Thyroid gland (tissue), 4 donors: ENCODE measurements at places on chromosomes 1 and 21. TPM values are rescaled to one million over a fixed set of nuclear protein-coding genes. Genes with fewer than 3 reads are reported as not detected.
A peak's percentile ranks its signal among the peaks of the same experiment; 100 is the strongest.

DNA sequence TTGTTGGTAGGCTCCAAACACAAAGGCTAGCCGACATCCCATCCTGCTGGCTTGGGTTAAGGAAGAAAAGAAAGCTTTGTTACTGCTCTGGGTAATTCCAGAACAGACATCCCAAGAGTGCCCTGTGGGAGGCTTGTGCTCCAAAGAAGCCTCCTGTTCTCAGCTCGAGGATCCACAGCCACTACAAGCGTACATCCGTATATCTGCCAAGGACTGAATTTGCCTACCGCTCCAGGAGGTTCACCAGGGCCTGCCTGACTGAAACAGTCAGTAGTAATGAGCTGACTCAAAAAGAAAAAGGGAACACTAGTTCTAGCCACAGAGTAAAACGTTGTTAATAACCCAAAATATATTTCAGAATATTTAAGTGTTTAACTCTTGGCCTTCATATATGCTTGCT lies 24.8 kb upstream of the MUTYH start:
- H3K4me1 ChIP-seq, result peaks cover 9% of the 10 kb centered on the region
- H3K27ac ChIP-seq, result no peak overlapping the region
- no peak for DNase-seq
- no peak overlapping the region for H3K4me3 ChIP-seq
- H3K36me3 ChIP-seq, result no peaks in the 10 kb centered on the region

The NCMAP gene
- total RNA-seq, result 5.4 TPM

- no peak overlapping the region for H3K4me3 ChIP-seq
- H3K27ac ChIP-seq, result no peak overlapping the region
- peaks cover 31% of the 10 kb centered on the region for H3K36me3 ChIP-seq
- no peaks in the 10 kb centered on the region for H3K27me3 ChIP-seq
- no peak for DNase-seq
These were observed 29.5 kb downstream of the SZRD1 start for GRCh38 chr1:16396591-16396990.

The SYT14 gene
- total RNA-seq, result 11.0 TPM

- no peaks in the 10 kb centered on the region for H3K4me1 ChIP-seq
- H3K4me3 ChIP-seq, result no peak overlapping the region
- no peak overlapping the region for H3K27ac ChIP-seq
- DNase-seq, result no peak
- H3K27me3 ChIP-seq, result no peaks in the 10 kb centered on the region
These were observed 37.1 kb upstream of the SERPINC1 start for GRCh38 chr1:173954179-173954578.

GRCh38 chr1:171219346-171220080 lies 28.8 kb upstream of the FMO1 start:
- H3K4me1 ChIP-seq, result no peaks in the 10 kb centered on the region
- no peak for DNase-seq
- no peaks in the 10 kb centered on the region for H3K36me3 ChIP-seq
- H3K4me3 ChIP-seq, result no peak overlapping the region
- no peak overlapping the region for H3K27ac ChIP-seq

The TXNIP gene
- 984 TPM for total RNA-seq

GRCh38 chr1:41014871-41015270 lies 6.7 kb downstream of the SLFNL1 start:
- H3K36me3 ChIP-seq, result peaks cover 10% of the 10 kb centered on the region
- H3K27me3 ChIP-seq, result no peaks in the 10 kb centered on the region
- H3K27ac ChIP-seq, result no peak overlapping the region
- H3K4me1 ChIP-seq, result no peaks in the 10 kb centered on the region

The EXTL1 gene
- 1.2 TPM for total RNA-seq

- peaks cover 97% of the 10 kb centered on the region for H3K4me1 ChIP-seq
- H3K27ac ChIP-seq, result peak overlapping the region; percentile 73
- no peak for DNase-seq
- no peaks in the 10 kb centered on the region for H3K36me3 ChIP-seq
These were observed 34.4 kb downstream of the CAPZB start for GRCh38 chr1:19450811-19451515.

The ADORA3 gene
- 7.7 TPM for total RNA-seq

The UTS2 gene
- not detected for total RNA-seq

- H3K36me3 ChIP-seq, result no peaks in the 10 kb centered on the region
- no peak overlapping the region for H3K4me3 ChIP-seq
- DNase-seq, result no peak
- no peak overlapping the region for H3K27ac ChIP-seq
These were observed 3.2 kb downstream of the FCRL2 start for GRCh38 chr1:157773493-157774350.

- DNase-seq, result peak; percentile 74
- H3K4me1 ChIP-seq, result peaks cover 32% of the 10 kb centered on the region
- H3K4me3 ChIP-seq, result no peak overlapping the region
These were observed 87.2 kb downstream of the MRPL37 start for GRCh38 chr1:54287176-54287650.

GRCh38 chr1:64304823-64305222 lies 101.4 kb downstream of the UBE2U start:
- H3K4me1 ChIP-seq, result no peaks in the 10 kb centered on the region
- no peak overlapping the region for H3K27ac ChIP-seq
- H3K4me3 ChIP-seq, result no peak overlapping the region
- DNase-seq, result no peak

DNA sequence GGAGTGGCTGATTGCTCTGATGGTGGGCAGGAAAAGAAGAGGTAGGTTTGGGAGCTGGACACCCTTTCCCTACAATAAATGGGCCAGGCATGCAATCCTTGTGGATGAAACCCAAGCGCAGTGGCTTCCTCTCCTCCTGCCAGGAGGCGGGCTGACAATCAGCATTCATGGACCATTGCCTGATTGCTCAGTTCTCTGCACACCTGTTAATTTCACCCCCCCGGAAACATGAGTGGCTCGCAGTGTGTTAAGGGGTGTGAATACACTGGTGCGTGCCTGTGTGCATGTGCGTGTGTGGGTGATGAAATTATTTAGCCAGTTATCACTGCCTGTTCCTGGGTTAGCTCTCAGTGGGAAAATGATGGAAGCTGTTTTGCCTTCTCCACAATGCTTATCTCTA lies 310.7 kb downstream of the PCP4 start:
- H3K4me3 ChIP-seq, result no peak overlapping the region
- no peak overlapping the region for H3K27ac ChIP-seq
- no peaks in the 10 kb centered on the region for H3K36me3 ChIP-seq

DNA sequence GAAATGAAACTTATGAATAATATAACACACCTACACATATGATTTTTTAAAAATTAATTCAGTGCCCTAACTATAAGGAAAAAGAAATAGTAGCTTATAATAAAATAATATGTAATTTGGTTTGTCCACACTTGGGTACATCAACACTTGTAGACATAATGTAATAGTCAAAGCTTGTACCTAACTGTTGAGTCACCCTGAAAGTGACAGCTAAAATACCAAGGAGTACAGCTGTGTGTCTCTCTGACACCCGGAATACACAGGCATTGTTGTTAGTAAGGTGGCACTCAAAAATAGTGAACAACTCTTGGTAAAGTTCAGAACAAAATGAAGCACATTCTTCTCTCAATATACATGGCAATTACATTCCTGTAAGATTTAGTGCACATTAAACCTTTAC lies 243.4 kb downstream of the TRABD2B start:
- H3K27ac ChIP-seq, result no peak overlapping the region
- no peak for DNase-seq
- no peaks in the 10 kb centered on the region for H3K36me3 ChIP-seq
- no peaks in the 10 kb centered on the region for H3K27me3 ChIP-seq
- H3K4me3 ChIP-seq, result no peak overlapping the region
- peaks cover 15% of the 10 kb centered on the region for H3K4me1 ChIP-seq

The LCE1D gene
- not detected for total RNA-seq

The PRRX1 gene
- total RNA-seq, result 57.4 TPM

The NPL gene
- 6.7 TPM for total RNA-seq

DNA sequence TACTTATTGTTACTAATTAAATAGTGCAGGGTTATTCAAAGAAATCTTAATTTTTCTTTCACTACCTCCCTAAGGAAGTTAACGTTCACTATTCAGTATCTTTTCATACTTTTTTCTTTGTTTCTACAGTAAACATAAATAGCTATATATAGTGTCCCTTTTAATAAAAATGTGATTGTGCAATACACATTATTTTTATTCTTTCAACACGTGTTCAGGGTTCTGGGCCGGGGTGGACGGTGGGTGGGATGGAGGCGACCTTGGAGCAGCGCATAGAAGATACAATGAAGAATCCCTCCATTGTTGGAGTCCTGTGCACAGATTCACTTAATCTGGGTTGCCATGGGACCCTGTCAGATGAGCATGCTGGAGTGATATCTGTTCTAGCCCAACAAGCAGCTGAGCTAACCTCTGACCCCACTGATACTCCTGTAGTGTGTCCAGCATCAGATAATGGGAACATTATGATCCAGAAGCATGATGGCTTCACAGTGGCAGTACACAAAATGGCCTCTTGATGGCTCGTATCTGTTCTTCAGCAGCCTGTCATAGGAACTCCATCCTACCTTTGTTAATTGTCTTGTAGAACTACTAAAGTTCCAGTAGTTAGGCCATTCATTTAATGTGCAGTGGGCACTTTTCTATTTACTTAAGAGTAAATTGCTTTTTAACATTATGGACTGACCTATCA lies 155.9 kb upstream of the L1TD1 start:
- no peak for DNase-seq
- no peaks in the 10 kb centered on the region for H3K36me3 ChIP-seq
- no peaks in the 10 kb centered on the region for H3K27me3 ChIP-seq
- H3K4me1 ChIP-seq, result no peaks in the 10 kb centered on the region
- no peak overlapping the region for H3K27ac ChIP-seq
- no peak overlapping the region for H3K4me3 ChIP-seq

DNA sequence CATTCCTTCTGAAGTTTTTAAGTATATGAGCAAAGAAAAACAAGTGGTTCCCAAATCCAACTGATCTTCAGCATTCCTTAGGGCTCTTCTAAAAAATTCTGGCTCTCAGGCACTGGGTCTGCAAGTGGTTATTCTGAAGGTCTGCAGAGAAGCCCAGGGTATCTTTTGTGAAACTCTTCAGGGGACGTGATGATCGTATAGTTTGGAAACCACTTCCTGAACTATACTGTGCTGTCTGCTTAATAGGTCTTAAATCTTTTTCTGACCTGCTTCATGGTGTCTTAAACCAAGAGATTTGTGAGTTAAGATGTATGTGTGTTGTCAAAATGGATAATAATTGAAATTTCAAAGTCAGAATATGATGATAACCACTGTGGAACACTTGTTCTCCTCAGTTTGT lies 115.5 kb downstream of the LHX9 start:
- no peaks in the 10 kb centered on the region for H3K36me3 ChIP-seq
- DNase-seq, result no peak
- H3K4me1 ChIP-seq, result no peaks in the 10 kb centered on the region
- no peak overlapping the region for H3K4me3 ChIP-seq

The TSTD1 gene
- 287 TPM for total RNA-seq

DNA sequence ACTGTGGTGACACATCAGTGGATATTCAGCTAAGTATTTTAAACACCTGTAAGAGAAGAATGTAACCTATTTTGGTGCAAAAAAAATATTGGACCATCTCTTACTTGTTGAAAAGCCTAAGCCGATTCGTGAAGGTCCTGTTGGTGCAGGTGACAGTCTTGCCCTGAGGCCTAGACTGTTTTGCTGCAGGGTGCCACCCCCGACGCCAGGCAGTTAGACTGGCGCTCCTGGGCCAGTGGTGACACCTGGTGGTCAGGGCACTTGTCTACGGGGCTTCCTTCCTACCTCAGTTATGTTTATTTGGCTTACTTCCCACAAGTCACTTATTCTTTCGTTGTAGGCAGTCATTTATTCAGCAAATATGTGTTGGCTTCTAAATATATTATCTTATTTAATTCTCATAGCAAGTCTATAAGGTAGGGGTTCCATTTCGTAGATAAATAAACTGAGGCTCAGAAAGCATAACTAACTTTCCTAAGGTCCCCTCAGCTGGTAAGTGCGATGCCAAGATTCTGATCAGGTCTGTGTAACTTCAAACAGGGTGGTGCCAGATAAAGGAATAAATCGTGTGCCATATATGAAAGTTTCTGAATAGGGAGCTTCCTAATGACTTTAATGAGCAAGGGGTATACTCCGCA lies 1.9 kb downstream of the EEIG2 start:
- H3K4me1 ChIP-seq, result peaks cover 14% of the 10 kb centered on the region
- peak; percentile 63 for DNase-seq

DNA sequence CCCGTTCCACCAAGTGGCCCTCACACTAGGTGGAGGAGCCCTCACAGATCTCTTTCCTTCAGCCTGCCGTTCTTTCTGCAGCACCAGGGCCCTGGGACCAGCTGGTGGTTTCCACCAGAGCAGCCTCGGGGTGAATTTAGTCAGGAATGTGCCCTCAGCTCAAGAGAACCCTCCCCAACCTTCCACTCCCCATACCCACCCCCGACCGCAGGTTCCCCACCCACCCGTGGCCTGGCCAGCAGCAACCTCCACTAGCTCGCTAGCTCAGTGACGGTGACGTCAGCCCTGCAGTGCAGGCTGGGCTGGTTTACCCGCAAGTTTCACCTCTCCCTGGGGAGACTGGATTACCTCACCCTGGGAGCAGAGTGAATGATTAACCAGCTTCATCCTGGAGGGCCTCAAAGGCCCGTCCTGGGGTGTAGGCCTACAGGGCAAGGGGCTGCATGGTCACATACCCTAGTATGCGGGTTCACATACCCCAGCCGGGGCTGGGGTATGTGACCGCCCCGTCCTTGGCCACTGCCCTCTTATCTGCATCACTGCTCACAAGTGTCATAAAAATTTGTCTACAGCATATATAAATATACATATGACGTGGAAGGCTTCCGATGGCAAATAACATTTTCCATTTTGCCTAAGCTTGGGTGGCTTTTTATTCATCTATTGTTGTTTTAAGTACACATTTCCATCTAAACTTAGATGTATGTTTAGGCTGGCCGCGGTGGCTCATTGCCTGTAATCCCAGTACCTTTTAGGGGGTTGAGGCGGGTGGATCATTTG lies 24.5 kb downstream of the ELF3 start:
- H3K27me3 ChIP-seq, result no peaks in the 10 kb centered on the region
- H3K27ac ChIP-seq, result peak overlapping the region; percentile 41
- peaks cover 11% of the 10 kb centered on the region for H3K4me1 ChIP-seq
- H3K36me3 ChIP-seq, result no peaks in the 10 kb centered on the region
- peak; percentile 86 for DNase-seq

DNA sequence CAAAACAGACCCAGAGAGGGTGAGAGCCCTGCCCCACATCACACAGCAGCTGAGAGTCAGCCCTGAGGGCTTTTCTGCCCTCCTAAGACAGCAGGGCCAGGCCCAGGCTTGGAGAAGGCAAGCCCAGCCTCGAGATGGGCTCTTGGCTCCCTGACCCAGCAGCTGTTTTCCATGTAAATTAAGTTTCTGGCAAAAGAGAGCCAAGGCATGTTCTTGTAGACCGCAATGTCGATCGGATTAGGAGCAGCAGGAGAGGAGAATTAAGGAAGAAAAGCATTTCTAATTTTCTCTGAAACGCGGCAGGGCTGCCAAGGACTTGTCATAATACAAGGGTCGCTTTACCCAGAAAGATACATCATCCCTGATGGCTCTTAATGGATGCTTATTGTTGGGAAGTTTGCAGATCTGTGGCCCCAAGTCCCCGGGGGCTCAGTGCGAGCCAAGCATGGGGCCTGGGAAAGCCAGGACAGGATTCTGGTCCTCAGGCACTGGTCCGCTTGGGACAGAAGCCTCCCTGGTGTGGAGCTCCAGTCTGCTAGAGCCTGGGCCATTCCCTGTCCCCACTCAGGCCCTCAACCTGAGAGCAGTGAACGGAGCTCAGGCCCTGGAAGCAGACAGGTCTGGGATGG lies 62.8 kb downstream of the DMRTB1 start:
- no peak for DNase-seq
- H3K4me1 ChIP-seq, result no peaks in the 10 kb centered on the region
- no peaks in the 10 kb centered on the region for H3K36me3 ChIP-seq
- no peak overlapping the region for H3K4me3 ChIP-seq

GRCh38 chr1:102732927-102733326 lies 375.4 kb downstream of the COL11A1 start:
- no peaks in the 10 kb centered on the region for H3K27me3 ChIP-seq
- DNase-seq, result no peak
- H3K36me3 ChIP-seq, result no peaks in the 10 kb centered on the region
